Ascending aorta (tissue), 2 donors: ENCODE measurements at places on chromosomes 3 and 15. TPM values are rescaled to one million over a fixed set of nuclear protein-coding genes. Genes with fewer than 3 reads are reported as not detected.
A peak's percentile ranks its signal among the peaks of the same experiment; 100 is the strongest.

Gene ZMYND10
- total RNA-seq: not detected

Gene GOLGA8J
- total RNA-seq: 0.75 TPM

Gene GOLGA8H
- total RNA-seq: not detected

Gene OXTR
- 150 TPM for total RNA-seq

GRCh38 chr3:178901204-178901603, 170.4 kb downstream of the ZMAT3 start:
- no peaks in the 10 kb centered on the region for H3K4me1 ChIP-seq
- no peak overlapping the region for H3K4me3 ChIP-seq
- no peaks in the 10 kb centered on the region for H3K27me3 ChIP-seq
- DNase-seq: no peak

GRCh38 chr3:171201825-171202224, 175.3 kb upstream of the SLC2A2 start:
- no peaks in the 10 kb centered on the region for H3K4me1 ChIP-seq
- no peak for DNase-seq
- no peaks in the 10 kb centered on the region for H3K27me3 ChIP-seq

GRCh38 chr3:194489736-194490612, 3.2 kb upstream of the ATP13A3 start:
- H3K4me3 ChIP-seq: no peak overlapping the region
- H3K4me1 ChIP-seq: peaks cover 24% of the 10 kb centered on the region
- H3K36me3 ChIP-seq: no peaks in the 10 kb centered on the region
- DNase-seq: no peak
- peak overlapping the region; percentile 95 for H3K27ac ChIP-seq

GRCh38 chr15:56496635-56497034, 31.7 kb upstream of the MNS1 start:
- no peaks in the 10 kb centered on the region for H3K36me3 ChIP-seq
- no peak overlapping the region for H3K27ac ChIP-seq
- DNase-seq: no peak
- no peak overlapping the region for H3K4me3 ChIP-seq
- no peaks in the 10 kb centered on the region for H3K27me3 ChIP-seq

DNA sequence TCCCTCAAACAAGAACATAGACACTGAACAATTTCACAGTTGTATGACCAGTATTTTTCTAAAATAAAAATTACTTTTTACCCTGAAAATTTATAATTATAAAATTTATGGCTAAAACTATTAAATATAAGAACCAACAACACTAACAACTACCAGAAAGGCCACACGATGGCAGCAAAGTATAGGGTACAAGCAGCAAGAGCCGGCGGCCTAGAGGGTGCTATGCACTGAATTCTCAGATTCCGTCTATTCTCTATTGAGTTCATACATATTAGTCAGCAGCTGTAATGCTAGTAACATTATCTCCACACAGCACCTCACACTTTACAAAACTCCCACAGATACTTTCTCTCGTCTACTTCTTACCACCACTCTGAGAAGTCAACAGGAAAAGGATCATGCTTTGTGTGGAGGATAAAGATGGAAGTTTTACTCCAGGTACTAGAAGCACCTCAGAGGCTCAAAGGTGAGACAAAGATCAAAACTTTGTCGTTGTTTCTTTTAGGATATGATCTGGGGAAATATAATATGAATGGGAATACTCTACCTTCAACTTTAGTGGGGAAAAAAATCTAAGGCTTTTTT, 160.5 kb downstream of the FGF12 start:
- DNase-seq: peak; percentile 87
- H3K27ac ChIP-seq: no peak overlapping the region
- H3K4me3 ChIP-seq: no peak overlapping the region
- no peaks in the 10 kb centered on the region for H3K27me3 ChIP-seq
- H3K36me3 ChIP-seq: no peaks in the 10 kb centered on the region
